Naive thymus-derived CD8-positive, alpha-beta T cell (primary cell): ENCODE measurements at places on chromosomes 1 and 21. TPM values are rescaled to one million over a fixed set of nuclear protein-coding genes. Genes with fewer than 3 reads are reported as not detected.

DNA sequence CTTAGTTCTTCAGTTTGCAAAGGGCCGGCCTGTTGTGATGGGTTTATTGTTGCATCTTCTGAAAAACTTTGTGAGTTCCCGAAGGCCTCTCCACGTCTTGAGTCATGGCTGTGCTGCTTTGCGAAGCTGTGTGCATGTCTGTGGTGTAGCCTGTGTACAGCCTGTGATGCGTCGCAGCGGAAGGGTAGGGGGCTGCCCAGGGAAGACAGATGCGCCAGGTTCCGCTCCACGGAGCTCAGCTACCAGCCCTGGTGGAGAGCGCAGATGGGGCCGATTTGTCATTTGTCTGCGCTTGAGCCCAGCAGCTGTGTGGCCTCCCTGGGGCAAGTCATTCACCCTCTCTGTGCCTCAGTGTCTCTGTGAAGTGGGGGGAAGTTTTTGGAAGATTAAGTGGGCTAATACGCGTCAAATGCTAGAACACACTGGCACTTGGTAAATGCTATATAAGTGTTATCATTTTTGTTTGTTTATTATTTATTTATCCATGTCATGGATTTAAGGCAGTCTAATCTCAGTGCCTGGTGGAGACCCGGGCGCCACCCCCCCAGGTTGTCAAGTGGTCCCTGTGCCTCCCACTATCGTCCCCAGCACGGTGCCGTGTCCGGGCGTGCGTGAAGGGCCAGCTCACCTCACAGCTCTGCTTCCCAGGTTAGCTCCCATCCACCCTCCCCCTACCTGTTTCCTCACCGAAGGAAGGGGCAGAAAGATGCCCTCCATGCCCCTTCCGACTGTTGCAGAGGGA is 8.4 kb downstream of the PDE9A start:
- no peak for DNase-seq

GRCh38 chr1:101323535-101323934 is 86.7 kb downstream of the S1PR1 start:
- DNase-seq: no peak

GRCh38 chr1:114215436-114215835 is 61.8 kb upstream of the SYT6 start:
- DNase-seq: no peak

GRCh38 chr21:35026617-35027562 is 22.2 kb downstream of the RUNX1 start:
- DNase-seq: peak; percentile 73

- DNase-seq: no peak
These were observed 89.4 kb downstream of the SEC16B start for GRCh38 chr1:177880339-177880891.

DNA sequence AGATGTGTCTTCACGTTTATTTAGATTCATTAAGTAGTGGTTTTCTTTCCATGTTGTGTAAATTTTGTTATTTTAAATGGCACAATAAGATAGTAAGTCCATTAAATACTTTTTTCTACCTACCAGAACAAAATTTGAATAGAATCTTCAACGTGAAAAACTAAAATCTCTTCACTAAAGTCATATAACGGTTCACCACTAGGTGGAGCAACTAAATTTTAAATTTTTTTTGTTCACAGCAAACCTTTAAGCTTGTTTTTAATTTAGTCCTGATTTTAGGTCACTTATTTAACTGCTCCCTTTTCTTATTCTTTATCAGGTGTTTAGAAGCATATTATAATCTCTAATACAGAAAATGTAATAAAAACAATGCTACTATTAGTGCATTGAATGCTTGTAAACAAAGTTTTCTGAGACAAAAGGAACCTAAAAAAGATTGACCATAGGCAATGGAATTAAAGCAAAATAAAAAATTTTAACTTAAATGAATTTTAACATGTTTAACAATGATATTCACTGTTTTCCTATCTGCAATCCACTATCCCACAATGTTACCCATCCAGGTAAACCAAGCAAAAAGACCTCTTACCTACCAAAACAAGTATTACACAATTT is 28.3 kb upstream of the PKN2 start:
- DNase-seq: peak; percentile 50

GRCh38 chr1:33097762-33098161 is 16.8 kb downstream of the AZIN2 start:
- DNase-seq: no peak

DNA sequence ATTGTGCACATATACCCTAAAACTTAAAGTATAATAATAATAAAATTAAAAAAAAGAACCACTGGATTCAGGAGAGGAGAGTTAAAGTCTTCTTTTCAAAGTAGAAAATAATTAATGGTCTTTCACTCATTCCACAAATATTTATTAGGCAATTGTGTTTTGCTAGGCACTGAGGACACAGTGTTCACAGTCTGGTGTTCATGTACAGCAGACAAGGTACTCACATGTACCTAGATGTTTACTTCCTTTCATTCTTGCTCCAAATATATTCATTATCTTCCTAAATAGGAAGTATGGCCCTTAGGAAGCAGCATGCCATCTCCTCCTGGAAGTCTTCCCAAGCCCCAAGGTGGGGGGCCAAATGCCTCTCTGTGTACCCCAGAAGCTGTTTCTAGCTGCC is 265.0 kb downstream of the NPHP4 start:
- DNase-seq: no peak

- no peak for DNase-seq
These were observed 74.4 kb downstream of the DUSP10 start for GRCh38 chr1:221667504-221667903.

- DNase-seq: no peak
These were observed 4.9 kb upstream of the PRDM2 start for GRCh38 chr1:13694886-13695684.

DNA sequence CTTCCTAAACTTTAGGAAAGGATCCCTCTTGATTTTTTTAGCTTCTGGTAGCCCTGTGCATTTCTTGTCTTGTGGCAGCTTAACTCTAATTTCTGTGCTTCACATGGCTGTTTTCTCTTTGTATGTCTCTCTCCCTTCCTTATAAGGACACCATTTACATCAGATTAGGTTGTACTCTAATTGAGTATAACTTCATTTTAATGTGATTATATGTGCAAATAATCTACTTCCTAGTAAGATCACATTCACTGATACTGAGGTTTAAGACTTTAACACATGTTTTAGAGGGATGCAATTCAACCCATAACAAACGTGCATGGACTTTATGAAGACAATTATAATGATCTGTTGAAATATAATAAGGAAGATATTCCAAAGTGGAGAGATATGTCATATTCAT is 46.7 kb downstream of the RGS4 start:
- DNase-seq: no peak

- no peak for DNase-seq
These were observed 6.4 kb upstream of the RGS2 start for GRCh38 chr1:192802406-192802805.

- DNase-seq: no peak
These were observed 81.1 kb upstream of the BTG3 start for GRCh38 chr21:17693801-17694200.

The CENPF gene
- total RNA-seq: 1.8 TPM

The DENND2C gene
- 1.9 TPM for total RNA-seq

The LY9 gene
- 156 TPM for total RNA-seq
